ENCODE measurements at places on chromosomes 7 and 10. TPM values are rescaled to one million over a fixed set of nuclear protein-coding genes. Genes with fewer than 3 reads are reported as not detected.

DNA sequence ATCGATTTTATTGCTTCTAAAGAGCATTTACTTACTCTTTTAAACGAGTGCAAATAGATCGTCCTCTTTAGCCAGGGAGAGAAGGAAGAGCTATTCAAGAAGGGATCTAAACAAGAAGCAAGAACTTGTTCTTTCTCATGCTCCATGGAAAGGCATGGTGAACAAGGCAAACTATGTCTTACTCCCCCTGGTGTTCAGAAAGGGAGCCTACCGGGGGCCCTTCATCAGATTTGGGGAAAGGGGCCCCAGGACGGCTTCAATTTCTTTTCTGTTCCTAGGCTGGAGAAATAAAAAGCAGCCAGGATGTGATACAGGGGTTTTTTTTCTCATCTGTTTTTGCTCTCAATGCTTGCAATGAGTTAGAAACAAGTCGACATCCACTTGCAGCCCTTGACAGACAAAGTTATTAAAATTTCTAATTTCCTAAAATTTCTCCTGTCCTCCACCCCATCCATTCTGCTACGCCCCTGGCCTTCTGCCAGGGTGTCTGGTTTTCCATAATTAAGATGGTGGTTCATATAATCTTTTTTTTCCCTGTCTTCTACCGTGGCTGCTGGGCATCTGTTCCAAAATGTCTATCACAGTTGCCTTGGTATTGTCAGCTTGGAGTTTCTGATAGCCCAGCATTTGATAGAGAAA is 214.4 kb downstream of the CREB5 start:
- DNase-seq: peak; percentile 44

DNA sequence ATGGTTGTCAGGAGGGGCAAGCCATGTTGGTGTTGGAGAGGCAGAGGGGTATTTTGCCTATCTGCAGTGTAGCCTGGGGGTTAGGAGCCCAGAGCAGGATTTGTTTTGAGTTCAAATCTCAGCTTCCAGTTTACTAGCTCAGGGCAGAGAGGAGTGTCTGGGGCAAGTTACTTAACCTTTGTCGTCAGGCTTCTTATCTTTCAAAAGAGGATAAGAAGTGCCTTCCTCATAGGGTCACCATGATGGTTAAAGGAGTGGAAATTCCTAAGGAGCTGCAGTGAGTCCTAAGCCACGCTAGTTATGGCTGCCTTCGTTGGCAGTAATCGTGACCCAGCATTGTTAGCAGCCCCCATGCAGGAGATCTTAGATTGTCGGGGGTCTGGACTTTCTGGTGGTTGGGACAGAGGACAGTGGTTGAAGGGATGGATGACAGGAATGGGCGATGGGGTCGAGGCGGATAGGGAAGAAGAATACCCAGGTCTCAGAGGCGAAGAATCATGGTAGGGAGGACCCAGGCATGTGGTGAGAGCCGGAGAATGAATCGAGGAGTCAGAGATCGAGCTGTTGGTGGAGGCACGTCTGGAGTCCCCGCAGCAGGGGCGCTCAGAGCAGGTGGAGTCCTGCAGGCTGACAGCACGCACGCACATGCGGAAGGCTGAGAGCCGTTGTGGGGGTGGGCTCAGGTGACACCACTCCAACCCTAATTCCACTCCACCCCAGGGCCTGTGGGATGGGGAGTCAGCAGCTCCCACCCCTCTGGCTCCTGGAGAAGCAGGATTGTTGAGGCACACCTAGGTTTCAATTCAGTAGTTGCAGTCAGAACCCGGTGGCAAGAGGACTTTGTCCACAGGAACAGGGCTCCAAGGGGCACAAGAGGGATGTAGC is 11.6 kb downstream of the ADCK2 start:
- no peak for DNase-seq

GRCh38 chr7:123024989-123025758 is 29.7 kb upstream of the TAS2R16 start:
- no peak for DNase-seq

- DNase-seq: no peak
These were observed 85.7 kb upstream of the GLCCI1 start for GRCh38 chr7:7882888-7883287.

DNA sequence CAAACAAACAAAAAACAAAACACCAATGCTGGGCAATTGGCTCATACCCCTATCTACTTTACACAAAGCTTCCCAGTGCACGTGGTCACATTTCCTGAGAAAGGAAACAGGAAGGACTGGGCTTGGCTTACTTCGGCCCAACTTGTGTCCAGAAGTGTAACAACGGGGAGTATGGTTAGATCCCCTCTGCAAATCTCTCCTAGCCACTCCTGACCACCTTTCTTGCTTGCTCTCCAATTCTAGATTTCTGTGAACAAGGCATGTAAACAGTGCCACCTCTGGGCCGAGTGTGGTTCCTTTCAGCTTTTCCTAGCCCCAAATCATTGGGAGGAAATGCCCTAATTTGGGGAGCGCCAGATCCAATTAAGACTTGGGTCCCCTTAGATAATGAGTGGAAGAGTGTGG is 21.0 kb upstream of the FRAT2 start:
- peak; percentile 35 for DNase-seq

Gene SPACDR
- 12.0 TPM for polyA plus RNA-seq

Gene NUP42
- 83.6 TPM for polyA plus RNA-seq

Gene MMS19
- polyA plus RNA-seq: 84.3 TPM

Gene CTBP2
- polyA plus RNA-seq: 88.1 TPM

All from spinal cord (tissue), 10 donors.